ENCODE measurements at places on chromosomes 12 and 14.
A peak's percentile ranks its signal among the peaks of the same experiment; 100 is the strongest.

DNA sequence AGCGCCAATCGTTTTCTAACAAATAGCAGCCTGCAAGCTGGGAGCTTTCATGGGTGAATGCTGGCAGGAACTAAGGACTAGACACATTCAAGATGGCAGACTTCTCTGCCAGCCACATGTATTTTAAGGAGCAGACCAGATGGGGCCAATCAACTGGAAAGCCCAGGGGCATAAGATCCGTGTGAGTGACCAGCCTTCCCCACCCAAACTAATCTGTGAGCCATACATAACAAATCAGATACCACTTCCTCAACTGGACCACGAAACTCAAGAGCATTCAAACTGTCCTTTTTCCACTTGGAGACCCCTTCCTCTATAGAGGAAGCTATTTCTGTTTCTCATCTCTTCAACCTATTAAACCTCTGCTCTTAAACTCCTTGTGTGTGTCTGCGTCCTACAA lies 9.7 kb downstream of the TCL1B start:
- DNase-seq = no peak

DNA sequence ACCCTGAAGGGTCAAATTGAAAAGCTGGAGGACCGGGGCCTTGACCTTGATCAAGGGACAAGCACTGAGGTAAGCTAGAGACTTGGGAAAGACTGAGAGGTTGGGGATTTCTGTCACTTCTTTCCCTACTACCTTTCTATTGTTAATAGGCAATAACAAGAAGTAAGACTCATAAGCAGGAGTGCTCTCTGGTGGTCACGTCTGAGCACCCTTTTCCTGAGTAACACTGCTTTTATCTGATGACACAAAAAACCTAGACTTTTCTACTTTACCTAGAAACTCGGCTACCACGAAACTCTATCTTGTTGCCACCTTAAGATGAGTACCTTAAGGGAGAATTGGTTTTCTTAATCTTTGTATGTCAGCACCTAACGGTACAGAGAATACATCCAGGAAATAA lies 35.5 kb upstream of the PPFIBP1 start:
- no peak for DNase-seq

GRCh38 chr12:103930787-103931735 lies 851 bp downstream of the HSP90B1 start:
- DNase-seq = peak; percentile 42

GRCh38 chr12:24562771-24563431 lies 386.0 kb downstream of the BCAT1 start:
- peak; percentile 12 for DNase-seq

DNA sequence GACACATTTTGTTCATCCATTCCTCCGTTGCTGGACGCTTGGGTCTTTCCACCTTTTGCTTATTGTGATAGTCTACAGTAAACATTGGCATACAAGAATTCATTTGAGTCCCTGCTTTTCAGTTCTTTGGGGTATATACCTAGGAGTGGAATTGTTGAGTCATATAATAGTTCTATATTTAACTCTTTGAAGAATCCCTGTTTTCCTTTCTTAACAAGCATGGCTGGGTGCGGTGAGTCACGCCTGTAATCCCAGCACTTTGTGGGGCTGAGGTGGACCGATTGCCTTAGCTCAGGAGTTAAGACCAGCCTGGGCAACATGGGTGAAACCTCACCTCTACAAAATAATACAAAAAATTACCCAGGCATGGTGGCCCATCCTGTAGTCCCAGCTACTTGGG lies 75.4 kb downstream of the CCDC92 start:
- DNase-seq = peak; percentile 23

GRCh38 chr12:113903381-113903863 lies 62.7 kb downstream of the RBM19 start:
- no peak for DNase-seq
